OCI-M1 (cell line): ENCODE measurements at places on chromosomes 4 and X.

DNA sequence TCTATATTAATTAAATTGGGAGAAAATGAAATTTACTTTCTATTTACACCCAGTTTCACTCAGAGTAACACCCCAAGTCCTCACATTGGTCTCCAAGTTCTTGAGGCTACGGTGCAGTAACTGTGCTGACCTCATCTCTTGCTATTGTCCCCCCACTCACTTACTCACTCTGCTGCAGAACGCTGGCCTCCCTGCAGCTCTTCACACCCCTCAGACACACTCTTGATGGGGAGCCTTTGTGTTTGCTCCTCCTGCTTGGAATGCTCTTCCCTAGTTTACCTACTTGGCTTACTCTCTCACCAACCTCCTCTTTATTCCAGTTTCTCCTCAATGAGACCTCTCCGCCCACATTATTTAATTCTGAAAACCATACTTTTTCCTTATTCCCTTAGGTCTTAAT lies 22.2 kb upstream of the SPARCL1 start:
- no peak for DNase-seq

DNA sequence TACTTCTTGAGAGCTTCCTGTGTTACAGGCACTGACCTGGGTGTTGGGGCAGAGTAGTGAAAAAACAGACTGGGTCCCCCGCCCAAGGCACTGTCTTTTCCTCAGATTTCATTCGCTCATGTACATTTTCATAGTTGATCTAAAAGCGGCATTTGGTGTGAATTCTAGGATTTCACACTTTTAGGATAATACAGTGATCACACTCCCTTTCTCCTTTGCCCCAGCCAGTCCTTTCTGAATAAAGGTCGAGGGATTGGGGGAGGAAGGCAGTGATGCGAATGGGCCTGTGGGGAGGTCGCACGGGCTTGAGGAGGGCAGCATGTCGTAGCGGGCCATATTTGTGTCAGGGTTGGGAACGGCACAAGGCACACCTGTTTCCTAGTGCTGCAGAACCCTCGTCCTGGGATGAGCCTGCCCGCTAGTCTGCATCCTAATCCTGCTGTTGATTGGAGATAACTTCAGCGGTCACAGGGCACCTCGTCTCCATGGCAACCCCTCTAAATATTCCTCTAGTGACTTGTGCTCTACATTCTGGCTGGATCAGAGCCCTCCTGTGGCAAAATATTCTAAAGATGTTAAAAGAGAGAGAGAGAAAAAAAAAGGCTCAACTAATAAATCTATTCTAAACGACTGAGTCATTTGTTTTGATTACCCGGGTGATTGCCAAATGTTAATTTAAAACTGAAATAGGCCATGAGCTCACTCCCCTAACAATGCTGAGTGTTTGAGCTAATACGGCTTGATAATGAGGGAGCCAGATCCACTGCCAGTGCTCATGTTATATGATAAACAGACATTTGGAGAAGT lies 21.8 kb downstream of the FHL1 start:
- DNase-seq, result no peak

- DNase-seq, result no peak
These were observed 21.8 kb downstream of the IL1RAPL1 start for GRCh38 chrX:28609003-28609402.

GRCh38 chr4:42617030-42617429 lies 39.9 kb downstream of the ATP8A1 start:
- no peak for DNase-seq

- DNase-seq, result no peak
These were observed 19.5 kb downstream of the RGS12 start for GRCh38 chr4:3312362-3312761.

DNA sequence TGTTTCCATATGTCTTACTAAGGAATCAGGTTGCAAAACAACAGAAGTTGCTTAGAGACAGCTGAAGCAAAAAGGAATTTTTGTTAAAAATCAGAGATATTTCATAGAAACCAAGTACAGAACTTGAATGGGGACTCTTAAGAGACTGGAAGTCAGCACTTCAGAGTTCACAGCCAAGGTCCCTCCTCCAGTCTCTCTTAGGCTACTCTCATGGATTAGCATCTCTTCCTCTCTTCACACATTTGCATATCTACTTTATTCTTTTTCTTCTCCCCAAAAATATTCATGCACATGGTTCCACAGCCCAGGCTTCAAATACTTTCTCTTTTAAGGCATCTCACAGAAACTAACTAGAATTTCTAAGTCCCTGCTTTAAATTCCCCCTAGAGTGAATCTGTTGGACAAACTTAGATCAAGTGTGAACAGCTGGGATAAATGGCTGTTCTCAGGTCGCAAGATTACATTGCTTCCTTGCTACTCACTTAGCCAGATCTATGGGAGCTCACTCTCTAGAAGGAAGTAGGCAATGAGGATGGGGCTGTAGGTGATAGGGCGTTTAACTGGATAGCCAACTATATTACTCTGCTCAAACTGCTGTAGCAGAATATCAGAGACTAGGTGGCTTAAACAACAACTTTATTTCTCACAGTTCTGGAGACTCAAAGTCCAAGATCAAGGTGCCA lies 73.7 kb upstream of the GALNT7 start:
- DNase-seq, result no peak

GRCh38 chr4:73223258-73223650 lies 35.3 kb downstream of the ANKRD17 start:
- no peak for DNase-seq

GRCh38 chr4:98627531-98628257 lies 30.7 kb downstream of the TSPAN5 start:
- DNase-seq, result peak; percentile 3

DNA sequence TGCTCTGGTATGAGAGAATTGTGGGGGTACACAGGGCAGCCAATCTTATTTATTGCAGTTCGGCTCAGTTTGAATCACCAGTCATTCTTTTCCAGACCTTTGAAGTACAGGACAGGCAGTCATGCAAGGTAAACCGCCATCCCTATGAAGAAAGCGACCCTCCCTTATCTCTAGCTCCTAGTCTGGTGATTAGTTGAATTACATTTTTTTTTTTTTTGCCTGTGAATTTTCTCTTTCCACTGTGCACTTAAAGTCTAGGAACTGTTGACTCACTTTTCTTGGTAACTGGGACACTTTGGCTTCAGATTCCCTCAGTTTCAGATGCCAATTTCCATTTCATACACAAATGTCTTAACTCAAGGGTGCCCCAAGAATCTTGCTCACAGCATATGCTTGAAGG lies 82.4 kb upstream of the FAM9C start:
- peak; percentile 59 for DNase-seq

- no peak for DNase-seq
These were observed 41.1 kb downstream of the DCUN1D4 start for GRCh38 chr4:51884055-51884454.

DNA sequence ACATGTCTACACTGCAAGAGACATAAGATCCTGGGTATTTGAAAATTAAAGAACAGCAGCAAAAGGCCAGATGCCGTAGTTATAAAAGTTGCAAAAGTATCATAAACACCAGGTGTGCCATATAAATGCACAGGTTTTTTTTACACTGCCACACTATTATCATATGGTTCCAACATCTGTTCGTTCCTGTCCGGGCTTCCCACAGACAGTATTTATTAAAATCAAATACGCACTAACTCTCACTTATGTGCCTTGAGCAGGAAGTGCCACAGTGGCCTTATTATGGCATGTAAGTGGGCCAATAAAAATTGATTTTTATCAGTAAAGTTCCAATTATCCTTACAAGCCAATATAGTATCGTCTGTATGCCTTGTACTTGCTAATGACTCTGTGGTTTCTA lies 873.2 kb downstream of the RPA4 start:
- no peak for DNase-seq

- no peak for DNase-seq
These were observed 15.4 kb upstream of the ZNF41 start for GRCh38 chrX:47498411-47498810.

DNA sequence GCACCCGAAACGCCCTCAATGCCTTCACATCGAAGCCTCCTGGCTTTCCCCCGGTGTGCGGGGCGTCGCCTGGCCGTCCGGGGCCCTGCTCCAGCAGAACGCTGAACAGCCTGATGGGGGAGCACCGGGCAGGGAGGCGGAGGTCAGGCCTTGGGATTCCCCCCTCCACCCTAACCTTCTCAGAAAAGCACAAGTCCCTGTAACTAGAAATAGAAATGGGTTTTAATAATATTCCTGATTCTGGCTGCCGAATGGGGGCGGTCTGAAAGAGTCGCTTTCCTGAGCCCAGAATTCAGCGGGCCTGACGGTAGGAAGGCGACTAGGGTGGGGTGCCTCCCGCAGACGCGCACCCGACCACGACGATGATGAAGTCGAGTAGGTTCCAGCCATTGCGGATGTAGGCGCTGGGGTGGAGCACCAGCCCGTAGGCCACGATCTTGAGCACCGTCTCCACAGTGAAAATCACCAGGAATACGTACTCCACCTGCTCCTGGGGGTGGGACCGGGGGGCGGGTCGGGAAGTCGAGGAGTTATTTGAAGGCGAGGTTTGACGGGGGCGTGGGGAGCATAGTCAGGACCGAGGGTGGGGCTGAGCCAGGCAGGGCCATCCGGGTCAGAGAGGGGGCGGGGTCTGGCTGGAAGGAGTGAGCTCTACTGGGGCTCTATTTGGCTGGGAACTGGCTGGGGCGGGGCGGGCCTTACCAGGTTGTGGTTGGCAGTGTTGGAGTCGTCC lies 2.5 kb downstream of the CACNA1F start:
- DNase-seq, result peak; percentile 62

GRCh38 chr4:101259876-101260275 lies 87.5 kb downstream of the PPP3CA start:
- DNase-seq, result no peak

DNA sequence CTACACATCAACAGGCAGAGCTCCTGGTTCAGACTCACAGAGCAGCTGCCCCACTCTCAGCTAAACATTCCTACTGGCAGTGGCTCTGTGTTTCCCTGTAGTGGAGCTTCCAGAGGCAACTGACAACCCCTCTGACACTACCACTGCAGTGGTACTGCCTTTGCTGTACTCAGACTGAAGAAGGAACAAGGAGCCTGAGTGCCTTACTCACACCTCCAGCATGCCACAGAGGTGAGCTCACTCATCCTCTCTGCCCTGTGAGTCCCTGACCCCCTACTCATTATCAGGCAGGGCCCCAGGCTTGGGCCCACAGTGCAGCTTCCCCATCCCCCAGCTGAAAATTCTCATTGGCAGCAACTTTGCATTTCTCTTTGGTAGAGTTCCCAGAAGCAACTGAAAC lies 240.5 kb upstream of the POF1B start:
- DNase-seq, result no peak

GRCh38 chr4:36235306-36235705 lies 9.0 kb downstream of the ARAP2 start:
- peak; percentile 68 for DNase-seq

- DNase-seq, result peak; percentile 22
These were observed 953 bp downstream of the EPGN start for GRCh38 chr4:74309223-74309622.

DNA sequence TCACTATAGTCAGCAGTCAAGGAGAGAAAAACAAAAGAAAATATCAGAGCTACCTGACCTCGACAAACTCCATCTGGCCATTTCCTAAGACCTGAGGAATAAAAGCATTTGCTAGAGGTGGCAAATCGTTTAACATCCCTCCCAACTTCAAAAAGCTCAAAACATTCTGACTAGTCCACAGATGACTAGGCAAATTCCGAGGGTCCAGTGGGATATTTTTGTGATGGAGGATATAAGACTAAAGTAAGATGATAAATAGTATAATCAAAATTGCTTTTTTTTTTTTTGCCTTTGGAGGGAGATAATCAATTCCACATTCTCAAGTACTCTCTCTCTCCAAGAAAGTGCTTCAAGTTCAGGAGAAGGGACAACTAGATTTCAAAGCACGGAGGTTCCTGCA lies 119.1 kb upstream of the ETNPPL start:
- DNase-seq, result no peak

- DNase-seq, result no peak
These were observed 4.1 kb upstream of the ARSF start for GRCh38 chrX:3037218-3037617.

DNA sequence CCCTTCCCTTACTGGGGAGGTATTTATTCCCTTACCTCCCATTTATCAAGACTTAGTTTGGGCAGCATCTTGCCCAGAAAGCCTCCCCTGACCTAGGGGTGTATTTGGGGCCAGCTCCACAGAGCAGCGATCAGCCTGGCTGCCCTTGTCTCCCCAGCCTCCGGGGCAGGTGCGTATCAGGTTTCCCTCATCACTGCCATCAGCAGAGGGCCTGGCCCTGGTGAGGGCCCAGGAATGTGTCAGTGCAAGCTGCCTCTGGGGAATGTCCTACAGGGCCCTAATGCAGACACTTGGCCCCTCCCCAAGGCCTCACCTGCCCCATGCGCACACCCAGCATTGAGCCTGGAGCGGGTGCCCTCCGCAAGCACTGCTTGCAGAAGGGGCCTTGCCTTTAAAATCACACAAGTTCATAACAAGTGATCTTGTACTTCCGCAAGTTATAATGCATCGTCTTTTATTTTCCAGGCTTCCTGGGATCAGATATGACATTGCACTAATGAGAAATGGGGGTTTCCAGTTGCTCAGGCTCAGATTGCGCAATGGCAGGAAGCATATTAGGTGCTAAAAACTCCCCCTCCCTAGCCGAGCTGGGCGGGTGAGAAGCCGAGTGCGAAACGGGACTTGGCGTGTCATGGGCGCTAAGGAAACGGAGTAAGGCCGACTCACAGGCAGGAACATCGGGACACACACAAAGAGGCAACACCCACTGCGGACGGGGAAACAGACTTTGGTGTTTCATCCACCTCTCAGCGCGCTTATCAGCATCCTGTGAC lies 25.4 kb upstream of the AFAP1 start:
- DNase-seq, result no peak

DNA sequence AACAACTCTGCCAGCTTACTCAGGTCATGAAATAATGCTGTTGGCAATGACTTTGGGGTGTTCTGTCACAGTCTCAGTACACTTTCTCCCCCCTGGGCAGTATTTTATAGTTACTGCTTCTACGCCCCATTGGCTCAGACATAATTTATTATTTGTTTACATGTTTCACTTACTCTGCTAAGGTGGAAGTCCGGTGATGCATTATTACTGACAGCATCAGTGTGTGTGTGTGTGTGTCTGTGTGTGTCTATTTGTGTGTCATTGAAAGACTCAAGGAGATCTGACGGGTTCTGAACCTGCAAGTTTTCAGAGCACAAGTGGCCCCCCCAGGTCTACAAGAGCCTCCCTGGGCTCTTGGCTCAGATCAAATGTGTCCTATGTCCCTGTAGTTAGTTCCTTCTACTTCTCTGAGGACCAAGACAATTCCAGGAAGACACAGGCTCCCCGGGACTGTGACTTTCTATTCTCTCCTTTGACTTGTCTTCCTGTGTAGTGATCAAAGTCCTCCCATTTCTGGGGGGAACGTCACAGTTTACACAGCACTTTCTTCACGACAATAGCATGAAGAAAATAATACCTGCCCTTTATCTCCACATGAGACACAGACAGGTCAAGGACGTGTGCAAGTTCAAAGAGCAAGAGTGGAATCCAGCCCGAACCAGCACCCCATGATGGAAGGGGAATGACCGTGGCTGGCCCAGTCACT lies 283.7 kb upstream of the GATB start:
- no peak for DNase-seq
